ENCODE measurements at places on chromosomes 3 and 15. TPM values are rescaled to one million over a fixed set of nuclear protein-coding genes. Genes with fewer than 3 reads are reported as not detected.
A peak's percentile ranks its signal among the peaks of the same experiment; 100 is the strongest.

DNA sequence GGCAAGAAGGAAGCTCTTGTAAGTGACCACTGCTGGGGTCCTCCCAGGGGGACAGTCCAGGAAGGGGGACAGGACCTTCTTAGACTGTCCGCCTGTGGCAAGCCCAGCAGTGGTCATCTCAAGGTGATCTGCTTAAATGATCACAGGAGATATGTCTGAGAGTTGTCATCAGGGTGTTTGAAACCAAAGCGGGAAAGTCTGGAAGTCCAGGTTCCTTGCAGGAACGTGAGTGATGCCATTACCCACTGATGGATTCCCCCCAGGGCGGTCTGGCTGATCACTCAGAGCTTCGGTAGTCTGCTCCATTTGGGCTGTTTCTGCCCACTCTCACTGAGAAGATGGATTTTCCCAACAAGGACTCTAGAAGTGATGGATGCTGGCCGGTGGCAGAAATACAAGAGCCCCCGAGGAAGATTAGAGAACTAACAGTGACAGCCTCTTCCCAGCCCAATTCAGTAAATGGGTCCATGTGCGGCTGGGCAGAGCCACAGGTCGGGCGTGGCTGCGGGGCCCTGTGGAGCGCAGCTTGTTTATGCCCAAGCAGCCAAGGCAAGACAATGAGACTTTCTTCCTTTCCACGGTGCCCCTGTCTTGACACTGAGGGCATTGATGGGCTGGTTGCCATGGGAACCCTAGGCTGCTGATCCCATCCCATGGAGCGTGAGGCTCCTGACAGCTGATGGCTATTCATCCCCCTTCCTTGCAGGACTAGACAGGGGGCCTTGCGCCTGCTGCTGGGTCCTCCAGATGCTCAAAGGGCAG lies 9.5 kb downstream of the PCSK6 start:
- no peak for DNase-seq

- DNase-seq: no peak
Observed at GRCh38 chr3:182568261-182568660, 225.0 kb upstream of the ATP11B start.

DNA sequence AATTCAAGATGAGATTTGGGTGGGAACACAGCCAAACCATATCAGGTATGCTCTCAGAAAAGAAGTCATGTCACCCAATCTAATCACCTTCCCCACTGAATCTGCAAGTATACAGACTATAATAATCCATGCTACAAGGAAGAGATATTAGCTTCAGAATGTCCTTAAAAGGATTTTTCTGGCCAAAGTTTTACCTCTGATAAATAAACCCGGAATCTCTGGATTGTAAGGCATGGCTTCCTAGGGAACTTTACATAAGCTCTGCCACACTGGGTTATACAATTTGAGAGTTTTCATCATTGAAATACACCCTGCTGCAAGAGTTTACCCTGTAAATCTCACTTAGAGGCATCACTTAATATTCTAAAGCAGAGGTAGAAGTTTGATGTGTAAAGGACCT lies 330.5 kb upstream of the KCNMB2 start:
- DNase-seq: no peak

DNA sequence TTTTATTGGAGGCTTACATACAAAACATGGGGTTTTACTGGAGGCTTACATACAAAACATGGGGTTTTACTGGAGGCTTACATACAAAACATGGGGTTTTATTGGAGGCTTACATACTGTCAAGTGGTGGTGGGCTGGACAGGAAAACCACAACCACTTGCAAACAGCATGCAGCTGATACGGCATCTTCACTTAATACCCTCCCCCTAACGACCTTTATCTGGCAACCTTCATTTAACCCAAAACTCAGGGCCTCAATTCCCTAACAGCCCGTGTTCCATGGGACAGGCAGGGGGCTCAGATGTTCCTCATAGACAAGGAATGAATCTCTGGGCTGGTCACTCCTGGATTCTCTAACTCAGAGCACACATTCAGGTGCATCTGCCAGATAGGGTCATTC lies 137.1 kb downstream of the CD47 start:
- DNase-seq: no peak

DNA sequence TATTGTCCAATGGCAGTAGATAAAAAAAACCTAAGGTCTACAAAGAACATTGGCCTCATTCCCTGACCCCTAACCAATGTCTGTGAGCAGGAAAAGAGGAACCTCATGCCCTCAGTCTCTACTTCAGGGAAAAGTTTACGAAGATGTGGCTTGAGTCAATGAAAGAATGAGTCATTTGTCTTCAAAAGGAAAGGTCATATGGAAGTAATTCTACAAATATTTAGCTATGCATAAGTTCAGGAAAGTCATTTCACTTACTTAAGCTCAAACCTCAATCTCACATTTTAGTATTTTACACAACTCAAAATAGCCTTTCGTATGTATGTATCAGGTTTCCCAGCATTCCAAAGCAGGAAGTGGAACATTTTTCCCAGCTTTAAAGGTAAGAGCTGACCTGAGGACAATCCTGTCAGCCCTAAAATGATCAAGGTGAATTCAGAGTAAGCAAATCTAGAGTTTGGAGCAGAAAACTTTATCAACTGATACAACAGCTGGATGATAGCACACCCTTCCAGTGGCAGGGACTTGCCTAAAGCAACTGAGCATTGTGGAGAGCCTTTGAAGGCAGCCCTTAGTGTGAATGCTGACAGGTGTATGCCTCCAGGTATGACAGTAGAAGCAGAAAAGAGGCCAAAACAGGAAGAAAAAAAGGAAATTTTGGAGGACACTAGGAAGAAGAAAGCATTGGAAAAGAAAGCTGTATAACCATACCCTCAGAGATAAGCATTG lies 53.9 kb upstream of the ACKR4 start:
- peak; percentile 90 for DNase-seq

Gene TRIM69
- 17.4 TPM for total RNA-seq

GRCh38 chr15:95608371-95608770 lies 722.1 kb upstream of the NR2F2 start:
- no peak for DNase-seq

Gene SST
- total RNA-seq: not detected

Measured in PC-9 (cell line).